ENCODE measurements at places on chromosomes 13 and 19. TPM values are rescaled to one million over a fixed set of nuclear protein-coding genes. Genes with fewer than 3 reads are reported as not detected.

GRCh38 chr13:45413826-45414307, 4.3 kb downstream of the SLC25A30 start:
- no peak for DNase-seq

DNA sequence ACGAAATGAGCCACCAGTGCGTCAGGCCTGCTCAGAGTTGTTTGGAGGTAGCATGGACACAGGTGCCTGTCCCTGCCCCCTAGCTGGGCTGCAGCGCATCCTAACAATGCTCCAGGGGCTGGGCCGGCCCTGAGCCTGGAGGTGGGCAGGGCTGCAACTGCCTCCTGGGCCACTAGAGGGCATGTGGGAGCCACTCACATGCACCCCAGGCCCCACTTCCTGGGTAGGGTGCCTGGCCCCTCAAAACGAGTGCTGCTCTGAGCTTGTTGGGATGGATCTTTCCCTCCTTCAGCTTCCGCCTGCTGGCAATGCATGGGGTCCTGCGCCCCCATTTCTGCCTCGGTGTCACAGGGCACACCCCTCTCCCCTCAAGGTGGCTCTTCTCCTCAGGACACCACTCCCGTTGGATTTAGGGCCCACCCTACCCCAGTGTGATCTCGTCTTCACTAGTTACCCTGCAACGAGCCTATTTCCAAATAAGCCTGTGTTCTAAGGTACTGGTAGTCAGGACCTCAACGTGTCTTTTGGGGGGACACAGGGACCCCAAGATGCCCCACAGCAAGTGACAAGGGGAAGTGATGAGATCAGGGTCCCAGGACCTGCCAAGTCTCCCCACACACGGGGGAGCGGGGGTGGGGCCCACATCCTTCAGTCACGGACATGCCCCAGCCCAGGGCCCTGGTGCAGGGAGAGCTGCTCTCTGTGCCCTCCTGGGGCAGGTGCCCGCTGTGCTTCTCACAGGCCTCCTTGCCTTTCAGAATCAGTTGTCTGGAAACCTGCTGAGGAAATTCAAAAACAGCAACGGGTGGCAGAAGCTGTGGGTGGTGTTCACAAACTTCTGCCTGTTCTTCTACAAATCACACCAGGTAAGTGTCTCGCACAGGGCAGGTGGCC, 131.3 kb downstream of the STK24 start:
- peak; percentile 51 for DNase-seq

The ZNF98 gene
- not detected for total RNA-seq

The HCST gene
- 1.0 TPM for total RNA-seq

GRCh38 chr13:108816375-108816774, 187.0 kb downstream of the MYO16 start:
- no peak for DNase-seq

The MYPOP gene
- total RNA-seq, result 10.4 TPM

DNA sequence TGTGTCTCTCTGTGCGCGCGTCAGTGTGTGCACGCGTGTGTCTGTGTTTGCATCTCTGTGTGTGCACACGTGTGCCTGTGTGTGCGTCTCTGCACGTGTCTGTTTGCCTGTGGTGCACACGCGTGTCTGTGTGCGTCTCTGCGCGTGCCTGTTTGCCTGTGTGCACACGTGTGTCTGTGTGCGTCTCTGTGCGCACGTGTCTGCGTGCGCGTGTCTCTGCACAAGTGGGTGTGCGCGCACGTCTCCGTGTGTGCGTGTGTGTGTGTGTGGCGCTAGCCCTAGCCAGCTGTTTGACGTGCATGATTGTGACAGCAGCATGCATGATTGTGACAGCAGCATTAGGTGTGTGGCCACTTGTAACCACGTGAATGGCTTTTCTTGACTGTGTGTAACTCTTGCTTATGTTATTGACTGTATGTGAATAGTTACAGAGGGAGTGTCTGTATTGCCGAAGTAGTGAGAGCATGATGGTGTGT, 31.1 kb downstream of the ZNF146 start:
- no peak for DNase-seq

DNA sequence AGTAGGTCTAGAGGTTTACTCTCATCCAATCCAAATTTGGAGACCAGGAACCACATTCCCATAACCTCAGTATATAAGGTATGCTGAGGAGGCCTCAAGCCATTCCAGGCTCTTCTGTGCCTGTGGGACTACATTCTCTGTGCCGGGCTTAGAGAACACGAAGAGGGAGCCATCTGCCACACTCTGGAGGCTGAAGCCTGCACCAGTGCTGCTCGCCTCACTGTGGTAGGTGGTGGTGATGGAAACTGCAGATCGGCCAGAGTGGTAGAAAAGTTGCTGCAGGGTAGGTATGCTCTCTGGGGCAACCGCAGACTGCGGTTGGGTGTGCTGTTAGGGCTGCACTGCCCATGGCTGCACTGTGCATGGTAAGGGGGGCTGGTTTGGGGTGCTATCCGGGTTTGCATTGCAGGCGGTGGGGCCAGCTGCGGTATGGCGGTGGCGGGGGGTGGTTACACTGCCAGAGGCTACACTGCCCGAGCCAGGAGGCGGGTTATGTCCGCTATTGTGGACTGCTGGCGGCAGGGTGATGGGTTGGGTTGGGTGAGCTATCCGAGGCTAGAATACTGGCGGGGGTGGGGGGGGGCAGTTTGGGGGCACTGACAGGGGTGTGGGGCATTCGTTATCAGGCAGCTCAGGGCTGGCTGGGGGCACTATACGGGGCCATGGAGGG, 145.0 kb downstream of the TNFRSF19 start:
- no peak for DNase-seq

DNA sequence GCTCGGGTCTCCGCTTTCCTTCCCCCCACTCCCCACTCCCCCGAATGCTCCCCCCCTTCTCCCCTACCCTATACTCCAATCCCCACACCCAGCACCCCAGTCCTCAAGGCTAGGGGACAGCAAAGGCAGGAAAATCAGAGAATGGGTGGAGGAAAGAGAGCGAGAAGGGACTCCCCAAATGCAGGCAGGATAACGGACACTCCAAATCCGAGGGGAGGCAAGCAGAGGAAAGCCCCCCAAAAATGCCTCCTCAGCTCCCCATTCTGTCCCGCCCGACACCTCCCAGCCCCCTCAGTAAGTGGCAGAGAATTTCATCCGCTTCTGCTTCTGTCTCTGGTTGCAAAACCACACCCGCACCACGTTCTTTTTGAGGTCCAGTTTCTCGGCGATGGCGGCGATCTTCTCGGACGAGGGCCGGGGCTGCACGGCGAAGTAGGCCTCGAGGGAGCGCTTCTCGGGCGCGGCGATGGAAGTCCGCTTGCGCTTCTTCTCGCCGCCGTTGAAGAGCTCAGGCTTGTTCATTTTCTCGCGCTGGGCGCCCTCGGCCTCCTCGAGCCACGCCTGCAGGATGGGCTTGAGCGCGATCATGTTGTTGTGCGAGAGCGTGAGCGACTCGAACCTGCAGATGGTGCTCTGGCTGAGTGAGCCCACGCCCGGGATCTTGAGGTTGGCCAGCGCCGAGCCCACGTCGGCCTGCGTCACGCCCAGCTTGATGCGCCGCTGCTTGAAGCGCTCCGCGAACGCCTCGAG, 2.1 kb downstream of the POU4F1 start:
- DNase-seq, result no peak

DNA sequence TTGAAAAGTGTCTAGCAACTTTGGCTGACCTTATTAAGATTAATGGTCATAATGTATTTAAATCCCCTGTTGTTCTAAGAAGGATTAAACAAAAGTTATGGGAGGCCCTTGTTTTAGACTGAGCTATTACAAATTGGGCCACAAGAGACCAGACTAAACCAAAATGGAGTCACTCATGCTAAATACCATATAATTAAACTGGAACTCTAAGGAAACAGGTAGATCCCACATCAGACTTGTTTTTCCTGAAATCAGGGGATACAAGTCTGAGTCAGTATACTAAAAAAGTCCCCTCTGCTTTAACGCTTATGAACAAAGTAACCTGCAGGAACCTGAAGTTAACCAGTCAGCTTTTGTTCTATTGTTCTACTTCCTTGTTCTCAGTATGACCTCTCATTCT, 305.9 kb upstream of the SGCG start:
- DNase-seq, result no peak

The TGFBR3L gene
- total RNA-seq, result not detected

The SLC5A5 gene
- total RNA-seq, result not detected

The MBD3L2 gene
- total RNA-seq, result not detected

DNA sequence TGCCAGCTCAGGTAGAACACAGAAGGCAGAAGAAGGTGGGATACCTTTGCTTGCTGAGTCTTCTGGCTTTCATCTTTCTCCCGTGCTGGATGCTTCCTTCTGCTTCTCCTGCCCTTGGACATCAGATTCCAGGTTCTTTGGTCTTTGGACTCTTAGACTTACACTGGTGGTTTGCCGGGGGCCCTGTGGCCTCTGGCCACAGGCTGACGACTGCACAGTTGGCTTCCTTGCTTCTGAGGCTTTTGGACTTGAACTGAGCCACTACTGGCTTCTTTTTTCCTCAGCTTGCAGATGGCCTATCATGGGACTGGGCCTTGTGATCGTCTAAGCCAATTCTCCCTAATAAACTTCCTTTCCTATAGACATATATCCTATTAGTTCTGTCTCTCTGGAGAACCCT, 19.8 kb upstream of the ZNF331 start:
- no peak for DNase-seq

The PNMA8A gene
- total RNA-seq, result 1.1 TPM

The PSG2 gene
- total RNA-seq, result not detected

DNA sequence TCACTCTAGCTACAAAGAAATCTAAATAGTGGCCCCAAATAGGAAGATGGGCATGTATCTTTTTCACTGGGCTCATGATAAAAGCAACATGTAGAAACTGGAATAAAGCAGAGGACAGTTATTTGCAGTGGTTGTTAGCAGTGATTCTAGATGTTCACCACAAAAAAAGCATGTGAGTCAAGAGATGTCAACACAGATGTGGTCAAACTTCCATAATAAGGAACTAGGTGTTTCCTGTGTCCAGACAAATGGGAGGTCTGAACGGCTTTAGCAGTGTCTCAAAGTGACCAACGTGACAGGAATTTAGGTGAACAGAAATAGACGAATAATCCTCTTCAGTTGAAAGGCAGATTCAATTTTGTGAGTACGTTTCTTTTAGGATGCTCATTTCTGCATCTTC, 162.7 kb downstream of the TBC1D4 start:
- DNase-seq, result no peak

The RUBCNL gene
- 14.9 TPM for total RNA-seq

DNA sequence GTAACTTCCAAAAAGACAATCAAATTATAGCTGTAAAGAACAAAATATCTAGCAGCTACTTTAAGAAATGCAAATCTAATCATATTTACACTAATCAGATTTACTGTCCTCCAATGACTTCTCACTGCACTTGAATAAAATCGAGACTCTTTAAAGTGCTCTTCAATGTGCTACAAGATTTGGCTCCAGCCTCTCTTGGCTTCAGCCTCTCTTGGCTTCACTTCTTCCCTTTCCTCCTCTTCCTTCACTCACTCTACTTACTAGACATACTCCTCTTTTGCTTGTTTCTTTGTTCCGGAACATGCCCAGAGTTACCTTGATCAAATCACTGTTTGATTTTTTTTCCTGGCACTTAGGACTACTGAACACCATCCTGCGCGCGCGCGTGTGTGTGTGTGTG, 495.4 kb downstream of the LMO7 start:
- no peak for DNase-seq

- DNase-seq, result peak; percentile 77
These were observed 24.6 kb downstream of the SPC24 start for GRCh38 chr19:11130824-11131455.

- DNase-seq, result no peak
These were observed 7.8 kb upstream of the KLK14 start for GRCh38 chr19:51090471-51090870.

The DIAPH3 gene
- 1.9 TPM for total RNA-seq

GRCh38 chr13:112977091-112977490, 8.1 kb downstream of the MCF2L start:
- no peak for DNase-seq

All from left colon (tissue), 2 donors.